Activated naive CD4-positive, alpha-beta T cell (primary cell): ENCODE measurements at places on chromosomes 6 and 20.

GRCh38 chr6:34986845-34987246 is 97.8 kb downstream of the ANKS1A start:
- DNase-seq: no peak

GRCh38 chr6:43948527-43949485 is 178.4 kb downstream of the MRPL14 start:
- no peak for DNase-seq

GRCh38 chr6:152241013-152241766 is 396.0 kb downstream of the SYNE1 start:
- no peak for DNase-seq

GRCh38 chr6:95676011-95676628 is 98.8 kb downstream of the MANEA start:
- DNase-seq: no peak

GRCh38 chr6:154509421-154510143 is 903 bp downstream of the CNKSR3 start:
- DNase-seq: no peak

GRCh38 chr6:157989541-157990289 is 8.1 kb downstream of the SYNJ2 start:
- no peak for DNase-seq

DNA sequence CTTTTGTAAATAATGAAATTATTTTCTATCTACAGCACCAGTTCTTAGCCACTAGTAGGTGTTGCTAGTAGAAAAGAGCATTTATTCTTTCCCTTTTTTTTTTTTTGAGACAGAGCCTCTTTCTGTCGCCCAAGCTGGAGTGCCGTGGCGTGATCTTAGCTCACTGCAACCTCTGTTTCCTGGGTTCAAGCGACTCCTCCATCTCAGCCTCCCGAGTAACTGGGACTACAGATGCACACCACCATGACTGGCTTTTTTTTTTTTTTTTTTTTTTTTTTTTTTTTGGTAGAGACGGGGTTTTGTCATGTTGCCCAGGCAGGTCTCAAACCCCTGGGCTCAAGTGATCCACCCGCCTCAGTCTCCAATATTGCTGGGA is 6.7 kb downstream of the PCMT1 start:
- DNase-seq: no peak

DNA sequence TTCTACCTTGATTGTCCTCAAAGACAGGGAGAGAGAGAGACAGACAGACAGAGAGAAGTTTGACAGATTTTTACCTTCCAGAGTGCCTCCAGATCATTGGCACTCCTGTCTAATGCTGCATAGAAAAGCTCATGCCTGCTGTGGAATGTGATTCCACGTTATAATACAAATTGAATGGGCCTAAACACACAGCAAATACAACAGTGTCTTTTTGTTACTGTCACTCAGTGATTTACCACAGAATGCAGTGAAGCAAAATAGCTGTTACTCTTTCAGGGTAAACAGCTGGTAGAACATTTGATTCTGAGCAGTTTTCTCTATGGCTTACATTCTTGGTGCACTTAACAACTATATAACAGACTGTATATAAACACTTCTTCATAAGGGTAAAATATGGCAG is 558.7 kb downstream of the LMBRD1 start:
- no peak for DNase-seq

DNA sequence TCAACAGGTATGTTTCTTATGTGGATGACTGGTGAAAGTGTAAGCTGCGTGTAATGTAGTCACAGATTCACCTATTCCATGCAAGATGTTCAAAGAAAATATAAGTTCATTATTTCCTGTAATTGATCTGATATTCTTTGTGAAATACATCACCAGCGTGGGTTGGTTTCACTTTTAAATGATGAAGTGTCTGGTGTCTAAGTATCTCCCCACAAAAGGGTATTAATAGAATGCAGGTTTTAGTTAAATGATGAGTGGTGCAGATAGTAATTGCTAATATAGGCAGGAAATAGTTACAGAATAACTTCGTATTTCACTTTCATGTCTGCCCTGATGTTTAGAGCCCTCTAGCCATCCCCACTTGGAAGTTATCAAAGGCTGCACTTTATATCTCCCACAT is 22.2 kb downstream of the PGBD1 start:
- no peak for DNase-seq

- DNase-seq: no peak
Measured at GRCh38 chr6:104606361-104606760, 253.4 kb downstream of the HACE1 start.

- no peak for DNase-seq
Measured at GRCh38 chr6:143545165-143545564, 33.6 kb upstream of the FUCA2 start.

GRCh38 chr20:61127311-61128039 is 124.6 kb upstream of the CDH4 start:
- DNase-seq: no peak

DNA sequence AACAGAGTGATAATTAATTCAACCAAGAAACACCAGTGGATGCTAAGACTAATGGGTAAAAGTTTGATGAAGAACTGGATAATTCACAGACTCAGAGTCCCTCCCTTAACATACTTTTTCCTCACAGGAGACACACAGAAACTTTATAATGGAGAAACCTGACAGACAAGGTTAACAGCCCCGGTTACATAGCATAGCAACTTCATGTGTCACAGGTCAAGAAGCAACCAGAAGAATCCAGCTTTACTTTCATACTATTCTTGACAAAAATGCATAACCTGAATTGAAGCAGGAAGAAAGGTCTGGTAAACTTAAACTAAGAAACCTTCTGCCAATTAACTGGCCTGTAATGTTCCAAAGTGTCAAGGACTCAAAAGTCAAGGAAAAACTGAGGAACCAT is 375.9 kb downstream of the RNF144B start:
- no peak for DNase-seq

- no peak for DNase-seq
Measured at GRCh38 chr20:50743087-50743486, 11.7 kb downstream of the PARD6B start.

DNA sequence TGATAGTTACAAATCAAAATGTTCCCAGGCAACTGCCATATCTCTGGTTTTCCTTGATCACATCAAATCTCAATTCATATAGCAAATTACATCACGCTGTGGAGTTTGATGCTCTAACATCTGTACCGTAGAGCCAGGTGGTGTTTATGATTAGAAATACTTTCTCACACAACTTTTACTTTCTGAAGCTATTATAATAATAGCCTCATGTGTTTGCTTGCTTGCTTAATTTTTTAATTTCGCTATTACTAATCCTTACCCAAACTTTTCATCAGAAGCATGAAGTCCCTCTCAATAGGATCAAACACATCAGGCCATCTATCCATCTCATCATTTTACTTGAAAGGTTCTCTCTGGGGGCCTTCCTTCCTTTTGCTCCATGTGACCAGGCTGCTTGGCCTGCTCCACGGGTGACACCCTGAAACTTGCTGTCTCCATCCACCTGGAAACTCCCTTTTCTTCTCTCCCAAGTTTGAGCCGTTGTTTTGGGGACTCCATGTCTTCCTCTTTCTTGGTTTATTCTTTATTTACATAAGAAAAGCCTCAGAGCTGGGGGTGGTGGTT is 75.4 kb downstream of the ADAT2 start:
- no peak for DNase-seq

DNA sequence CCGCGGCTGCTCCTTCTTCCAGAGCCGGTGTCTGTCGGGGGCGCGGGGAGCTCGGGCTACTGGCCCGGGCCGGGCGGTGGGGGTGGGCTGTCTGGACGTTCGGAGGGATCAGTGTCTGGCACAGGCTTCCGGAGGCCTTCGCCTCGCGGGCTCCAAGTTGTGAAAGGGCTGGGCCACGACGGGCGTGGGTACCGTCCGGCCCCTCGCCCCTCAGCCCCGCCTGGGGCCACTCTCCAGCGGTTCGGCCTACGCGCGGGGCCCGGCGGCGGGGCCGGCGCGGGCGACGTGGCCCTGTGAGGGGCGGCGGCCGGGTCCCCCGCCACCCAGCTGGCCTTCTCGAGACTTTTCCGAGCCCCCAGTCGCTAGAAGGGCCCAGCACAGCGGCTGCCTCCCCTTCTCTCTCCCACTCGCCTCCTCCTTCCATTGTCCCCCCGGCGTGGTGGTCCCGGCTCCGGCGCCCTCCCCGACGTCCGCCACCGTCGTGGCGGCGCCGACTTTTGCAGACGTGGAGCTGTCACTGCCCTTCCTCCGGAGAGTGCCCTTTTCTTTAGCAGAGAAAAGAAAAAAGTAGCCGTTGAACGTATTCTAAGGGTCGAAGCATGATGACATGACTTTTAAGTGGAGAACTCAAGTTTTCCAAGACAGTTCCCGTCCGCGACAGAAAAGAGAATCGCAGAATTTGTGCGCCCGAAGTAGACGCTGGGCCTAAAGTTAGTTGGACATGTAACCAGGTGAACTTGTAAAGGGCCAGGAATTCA is 571 bp downstream of the ITCH start:
- DNase-seq: no peak
